ENCODE measurements at places on chromosomes 7 and 10. TPM values are rescaled to one million over a fixed set of nuclear protein-coding genes. Genes with fewer than 3 reads are reported as not detected.

Gene MSMB
- total RNA-seq = not detected

Gene ACSL5
- 7.2 TPM for total RNA-seq

Gene CFTR
- not detected for total RNA-seq

Gene EMX2
- total RNA-seq = not detected

Gene CTAGE8
- total RNA-seq = 0.87 TPM
